CD4-positive, alpha-beta T cell treated with Interleukin-15 for 4 hours (primary cell): ENCODE measurements at places on chromosomes 12 and 14.

DNA sequence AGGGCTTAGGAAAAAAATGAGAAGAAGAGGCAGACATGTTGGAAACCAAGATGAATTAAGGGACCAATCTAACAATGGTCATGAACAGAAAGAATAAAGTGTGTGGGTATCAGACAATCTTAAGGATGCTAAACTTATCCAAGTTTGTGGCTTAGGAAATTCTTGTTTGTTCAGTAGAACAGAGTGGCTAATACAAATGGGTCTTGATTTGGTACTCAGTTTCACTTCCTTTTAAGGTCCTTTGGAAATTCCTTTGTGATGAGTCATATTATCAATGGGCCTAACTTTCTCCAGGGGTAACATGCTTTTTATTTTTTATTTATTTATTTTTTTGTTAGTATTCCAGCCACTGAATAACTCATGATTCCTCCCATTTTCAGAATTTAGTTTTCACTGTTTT lies 1154.7 kb upstream of the FLRT2 start:
- DNase-seq, result no peak

DNA sequence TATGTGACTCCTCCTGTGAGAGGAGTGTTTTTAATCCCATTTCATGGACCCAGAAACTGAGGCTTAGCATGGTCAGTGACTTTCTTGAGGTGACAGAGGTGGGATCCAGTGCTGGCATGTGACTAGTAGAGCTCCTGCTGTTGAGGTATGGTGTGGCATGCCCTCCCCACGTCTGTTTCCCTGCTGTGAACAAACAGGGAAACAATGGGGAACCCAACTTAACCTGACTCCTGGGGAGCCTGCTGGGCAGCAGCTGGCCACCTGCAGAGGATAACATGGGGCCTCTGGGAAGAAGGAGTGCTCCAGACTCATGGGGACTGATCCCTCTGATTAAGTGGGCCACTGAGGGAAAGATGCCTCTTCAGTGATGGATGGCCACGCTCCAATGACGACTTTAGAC lies 114.0 kb downstream of the BEGAIN start:
- no peak for DNase-seq

DNA sequence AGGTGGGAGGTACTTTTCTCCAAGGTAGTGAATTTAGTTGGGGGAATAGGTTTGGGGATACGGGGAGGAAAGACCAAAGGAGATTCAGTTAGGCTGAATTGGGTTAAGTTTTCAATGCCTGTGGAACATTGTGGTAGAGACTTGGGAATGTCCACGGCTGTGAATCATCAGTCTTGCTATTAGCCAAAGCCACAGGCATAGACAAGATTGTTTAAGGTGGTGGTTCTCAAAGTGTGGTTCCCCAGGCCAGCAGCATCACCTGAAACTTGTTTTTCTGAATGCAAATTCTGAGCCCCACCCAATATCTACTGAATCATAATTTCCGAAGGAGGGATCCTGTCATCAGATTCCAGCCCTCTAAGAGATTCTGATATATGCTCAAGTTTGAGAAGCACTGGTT lies 316.2 kb downstream of the EGLN3 start:
- DNase-seq, result no peak

- peak; percentile 12 for DNase-seq
Measured at GRCh38 chr12:55972911-55973598, 823 bp upstream of the RAB5B start.

- DNase-seq, result no peak
Measured at GRCh38 chr12:22477894-22478287, 66.5 kb downstream of the C2CD5 start.

DNA sequence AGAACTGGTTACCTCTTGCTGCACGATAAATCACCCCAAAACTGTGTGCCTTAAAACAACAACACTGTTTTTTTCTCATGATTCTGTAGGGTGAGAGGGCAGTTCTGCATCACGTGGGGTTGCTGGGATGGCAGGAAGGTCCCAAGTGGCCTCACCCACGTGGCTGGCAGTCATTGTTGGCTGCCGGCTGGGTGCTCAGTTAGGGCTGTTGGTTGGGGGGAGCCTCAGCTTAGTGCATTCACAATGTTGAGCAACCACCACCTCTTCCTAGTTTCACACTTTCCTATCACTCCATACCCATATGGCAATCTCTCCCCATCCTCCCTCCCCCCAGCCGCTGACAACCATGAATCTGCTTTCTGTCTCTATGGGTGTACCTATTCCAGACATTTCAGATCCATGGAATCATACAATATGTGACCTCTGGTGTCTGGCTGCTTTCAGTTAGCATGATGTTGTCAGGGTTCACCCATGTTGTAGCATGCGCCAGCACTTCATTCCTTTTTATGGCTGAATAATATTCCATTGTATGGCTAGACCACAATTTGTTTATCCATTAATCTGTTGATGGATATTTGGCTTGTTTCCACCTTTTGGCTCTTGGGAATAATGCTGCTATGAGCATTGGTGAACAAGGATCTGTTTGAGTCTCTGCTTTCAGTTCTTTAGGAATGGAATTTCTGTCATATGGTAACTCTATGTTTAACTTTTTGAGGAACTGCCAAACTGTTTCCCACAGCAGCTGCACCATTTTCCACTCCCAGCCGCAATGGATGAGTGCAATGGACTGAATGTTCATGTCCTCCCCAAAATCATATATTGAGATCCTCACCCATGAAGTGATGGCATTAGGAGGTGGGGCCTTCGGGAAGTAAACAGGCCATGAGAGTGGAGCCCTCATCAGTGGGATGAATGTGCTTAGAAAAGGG lies 11.2 kb upstream of the POP5 start:
- no peak for DNase-seq

DNA sequence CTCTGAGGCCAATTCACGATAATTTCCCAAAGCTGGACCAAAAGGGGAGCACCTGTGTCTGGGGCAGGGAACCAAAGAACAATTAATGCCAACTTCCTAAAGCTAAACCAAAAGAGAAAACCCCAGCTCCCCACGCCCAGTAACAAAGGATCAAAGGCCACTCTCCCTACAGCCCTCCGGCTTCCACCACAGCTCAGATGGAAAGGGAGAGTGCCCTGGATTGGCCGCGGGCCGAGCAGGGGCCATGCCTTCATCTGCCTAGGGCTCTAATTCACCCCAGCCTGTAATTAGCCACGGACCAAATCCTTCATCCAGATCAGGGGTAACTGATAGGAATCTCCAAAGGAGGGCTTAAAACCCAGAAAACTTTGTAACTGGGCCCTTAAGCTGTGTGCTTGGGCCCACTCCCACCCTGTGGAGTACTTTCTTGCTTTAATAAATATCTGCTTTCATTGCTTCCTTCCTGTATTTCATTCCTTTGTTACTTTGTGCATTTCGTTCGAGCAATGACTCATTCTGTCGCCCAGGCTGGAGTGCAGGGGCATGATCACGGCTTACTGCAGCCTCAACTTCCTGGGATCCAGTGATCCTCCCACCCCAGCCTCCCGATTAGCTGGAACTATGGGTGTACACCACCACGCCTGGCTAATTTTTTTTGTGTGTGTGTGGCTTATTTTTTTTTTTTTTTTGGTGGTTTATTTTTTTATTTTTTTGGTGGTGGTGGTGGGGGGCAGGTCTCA lies 65.5 kb upstream of the PPP4R3A start:
- no peak for DNase-seq

- DNase-seq, result no peak
Measured at GRCh38 chr12:124551268-124552144, 15.9 kb downstream of the NCOR2 start.

GRCh38 chr14:103057028-103057371 lies 349 bp downstream of the CDC42BPB start:
- no peak for DNase-seq

GRCh38 chr12:69388371-69388770 lies 28.8 kb downstream of the YEATS4 start:
- DNase-seq, result peak; percentile 6

DNA sequence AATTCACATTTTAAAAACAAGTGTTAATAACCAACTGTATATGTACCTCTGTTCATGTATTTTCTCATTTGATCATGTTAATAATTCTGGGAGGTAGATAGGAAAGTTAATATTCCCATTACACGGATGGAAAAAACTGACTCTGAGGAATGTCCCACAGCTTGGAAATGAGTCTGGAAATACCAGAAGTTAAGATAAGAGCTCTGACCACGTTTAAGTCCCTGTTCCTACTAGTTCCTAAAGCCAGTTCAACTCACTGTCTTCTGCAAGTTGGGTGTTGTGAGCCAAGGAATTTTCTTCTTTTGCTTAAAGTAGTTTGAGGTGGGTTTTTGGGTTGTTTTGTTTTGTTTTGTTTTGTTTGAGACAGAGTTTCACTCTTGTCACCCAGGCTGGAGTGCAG lies 104.5 kb downstream of the TMEM30B start:
- DNase-seq, result no peak

GRCh38 chr12:57111031-57111734 lies at the start of gene STAT6:
TSS of gene STAT6 (minus strand) at chr12:57111362. CDS start at chr12:57108278, 3,084 bp downstream.
- peak; percentile 87 for DNase-seq

- DNase-seq, result no peak
Measured at GRCh38 chr12:16003460-16003859, 92.3 kb downstream of the DERA start.

DNA sequence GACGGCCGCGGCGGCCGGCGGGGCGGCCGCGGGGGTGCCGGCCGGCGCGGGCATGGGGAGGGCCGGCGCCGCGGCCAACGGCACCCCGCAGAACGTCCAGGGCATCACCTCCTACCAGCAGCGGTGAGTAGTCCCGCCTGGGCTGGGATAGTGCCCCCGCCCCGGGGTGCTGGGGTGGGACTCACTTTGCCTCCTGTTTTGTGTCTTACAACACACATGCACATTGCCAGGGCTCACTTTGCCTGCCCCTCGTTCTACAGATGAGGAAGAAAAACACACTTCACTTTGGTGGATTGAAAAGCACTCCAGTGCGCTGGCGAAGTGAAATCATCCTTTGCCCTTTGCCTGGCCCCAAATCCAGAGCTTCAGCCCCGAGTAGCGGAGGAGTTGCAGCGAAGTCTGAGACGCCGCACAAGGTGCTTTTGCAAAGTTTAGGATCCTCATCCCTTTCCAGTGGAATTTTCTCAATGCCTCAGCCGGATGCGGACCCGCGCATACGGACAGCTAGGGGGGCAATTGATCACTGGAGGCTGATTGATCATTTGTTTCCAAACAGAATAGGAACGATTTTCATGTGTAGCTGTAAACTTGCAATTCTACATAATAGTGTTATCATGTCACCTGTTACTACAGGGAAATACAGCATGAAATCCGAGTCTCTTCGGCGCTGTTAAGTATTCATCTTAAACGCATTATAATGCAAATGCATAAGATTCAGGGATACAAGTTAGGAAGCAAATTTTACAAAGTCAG lies 3.6 kb upstream of the NPAS3 start:
- DNase-seq, result no peak

GRCh38 chr12:124039276-124039675 lies 66.3 kb downstream of the ZNF664 start:
- DNase-seq, result no peak

- no peak for DNase-seq
Measured at GRCh38 chr12:130013771-130014484, 110.1 kb upstream of the TMEM132D start.

DNA sequence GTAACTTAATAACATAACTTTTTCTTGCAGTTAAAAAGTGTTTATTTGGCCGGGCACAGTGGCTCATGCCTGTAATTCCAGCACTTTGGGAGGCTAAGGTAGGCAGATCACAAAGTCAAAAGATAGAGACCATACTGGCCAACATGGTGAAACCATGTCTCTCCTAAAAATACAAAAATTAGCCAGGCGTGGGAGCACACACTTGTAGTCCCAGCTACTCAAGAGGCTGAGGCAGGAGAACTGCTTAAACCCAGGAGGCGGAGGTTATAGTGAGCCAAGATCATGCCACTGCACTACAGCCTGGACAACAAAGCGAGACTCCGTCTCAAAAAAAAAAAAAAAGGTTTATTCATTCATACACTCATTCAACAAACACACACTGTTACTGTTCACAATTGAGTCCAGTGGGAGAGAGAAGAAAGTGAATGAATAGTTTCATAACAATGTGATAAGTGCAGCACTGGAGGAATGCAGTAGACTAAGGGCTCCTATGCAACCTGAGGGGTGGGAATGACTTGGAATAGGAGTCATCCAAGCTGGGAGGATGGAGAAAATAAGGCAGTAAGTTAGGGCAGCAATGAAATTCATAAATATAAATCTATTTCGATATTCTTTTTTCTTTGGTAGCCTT lies 19.8 kb downstream of the DAD1 start:
- no peak for DNase-seq

DNA sequence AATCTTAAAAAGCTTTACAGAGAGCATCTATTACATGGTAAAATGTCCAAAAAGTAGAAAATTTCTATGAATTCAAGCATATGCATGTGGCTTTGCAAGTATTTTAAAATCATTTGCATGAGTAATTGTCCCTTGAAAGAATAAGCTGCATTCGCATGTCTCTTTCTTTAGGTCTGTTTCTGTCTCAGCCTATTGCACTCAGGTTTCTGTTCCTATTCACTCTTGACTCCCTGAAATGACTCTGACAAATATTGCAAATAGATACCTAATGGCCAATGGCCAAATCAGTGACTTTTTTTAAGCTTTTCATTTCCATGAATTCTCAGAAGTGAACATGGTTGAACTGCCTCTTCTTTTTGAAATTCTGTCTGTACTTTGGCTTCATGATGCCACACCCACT lies 6.4 kb upstream of the TTC8 start:
- DNase-seq, result no peak

DNA sequence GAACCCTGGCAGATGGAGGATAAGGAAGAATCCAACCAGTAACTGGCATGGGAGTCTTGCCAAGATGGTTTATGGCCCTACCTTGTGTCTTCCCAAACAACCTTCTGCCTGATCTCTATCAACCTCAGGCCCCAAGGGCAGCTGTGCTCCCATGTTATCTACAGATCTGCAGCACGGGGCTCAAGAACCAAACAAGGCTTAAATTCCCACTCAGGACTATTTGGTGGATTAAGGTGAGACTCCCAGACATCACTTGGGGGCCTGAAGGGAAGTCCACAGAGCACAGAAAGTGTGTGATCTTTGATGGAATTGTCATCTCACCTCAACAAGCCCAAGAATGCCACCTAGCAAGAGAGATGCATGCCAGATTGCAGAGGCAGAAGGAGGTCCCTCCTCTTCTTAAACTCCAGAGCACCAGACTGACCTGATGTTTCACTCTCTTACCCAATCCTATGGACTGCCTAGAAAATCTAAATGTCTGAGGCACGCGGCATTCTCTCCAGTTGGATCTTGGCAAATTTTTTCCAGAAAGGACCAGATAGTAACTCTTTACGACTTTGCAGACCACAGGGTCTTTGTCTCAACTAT lies 759.5 kb upstream of the TBX3 start:
- DNase-seq, result no peak

DNA sequence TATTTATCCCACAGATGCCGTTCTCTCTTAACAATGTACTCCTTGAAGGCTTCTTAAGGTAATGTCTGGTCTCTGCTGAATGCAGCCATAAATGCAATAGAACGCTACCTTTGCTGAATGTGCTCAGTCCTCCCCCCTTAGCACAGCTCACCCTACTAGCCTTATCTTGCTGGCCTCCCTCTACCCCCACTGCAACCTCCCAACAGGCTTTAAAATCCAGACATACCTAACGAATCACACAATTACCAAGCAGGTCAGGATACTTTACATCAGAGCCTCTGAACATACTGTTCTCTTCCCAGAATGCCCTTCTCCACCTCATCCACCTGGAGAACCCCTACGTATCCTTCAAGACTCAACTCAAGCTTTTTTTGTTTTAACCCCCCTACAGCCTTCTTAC lies 51.0 kb upstream of the CRADD start:
- no peak for DNase-seq

GRCh38 chr12:115898670-115899069 lies 378.8 kb downstream of the MED13L start:
- DNase-seq, result no peak

GRCh38 chr12:76506149-76506548 lies 53.4 kb downstream of the OSBPL8 start:
- no peak for DNase-seq

GRCh38 chr12:101891462-101891971 lies 14.1 kb downstream of the DRAM1 start:
- DNase-seq, result no peak
